Fibroblast of skin of left biceps (primary cell): ENCODE measurements at places on chromosomes 16 and 17.

DNA sequence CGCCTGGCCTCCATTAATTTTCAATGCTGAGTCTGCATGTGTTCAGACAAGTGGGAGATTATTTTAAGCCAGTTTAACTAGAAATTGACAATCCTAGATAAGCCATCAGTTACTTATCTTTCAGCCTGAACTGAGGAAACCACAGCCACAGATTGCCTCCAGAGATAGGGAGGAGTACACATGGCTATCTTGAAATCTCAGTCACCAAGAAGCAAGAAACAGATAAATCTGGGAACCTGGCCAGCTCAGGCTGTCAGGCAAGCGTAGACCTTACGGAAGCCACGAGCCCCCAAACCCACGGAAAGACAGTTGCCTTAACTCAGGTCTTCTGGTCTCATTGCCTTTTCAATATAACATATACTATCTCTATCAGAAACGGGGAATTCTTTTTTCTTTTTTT is 2.0 kb upstream of the GLG1 start:
- no peak for DNase-seq

DNA sequence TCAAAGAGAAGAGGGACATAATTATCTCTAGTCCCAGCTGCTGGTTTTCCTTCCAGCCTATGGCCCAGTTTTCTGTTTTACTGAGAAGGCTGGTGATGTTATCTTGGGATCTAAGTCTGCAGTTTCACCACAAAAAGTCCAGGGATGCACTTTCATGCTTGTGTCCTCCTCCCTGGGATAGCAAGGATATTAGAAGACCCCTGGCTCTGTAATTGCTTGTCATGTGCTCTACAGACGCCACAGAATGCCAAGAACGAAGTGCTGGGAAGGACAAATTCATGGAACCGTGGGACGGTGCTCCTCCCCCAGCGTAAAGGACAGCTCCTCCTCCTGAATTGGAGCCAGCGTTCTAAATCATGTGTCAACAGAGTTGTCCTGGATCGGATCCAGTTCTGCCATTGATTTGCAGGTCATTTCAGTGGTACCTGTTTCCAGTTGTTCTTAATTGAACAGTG is 8.6 kb downstream of the MAPT start:
- DNase-seq = no peak

DNA sequence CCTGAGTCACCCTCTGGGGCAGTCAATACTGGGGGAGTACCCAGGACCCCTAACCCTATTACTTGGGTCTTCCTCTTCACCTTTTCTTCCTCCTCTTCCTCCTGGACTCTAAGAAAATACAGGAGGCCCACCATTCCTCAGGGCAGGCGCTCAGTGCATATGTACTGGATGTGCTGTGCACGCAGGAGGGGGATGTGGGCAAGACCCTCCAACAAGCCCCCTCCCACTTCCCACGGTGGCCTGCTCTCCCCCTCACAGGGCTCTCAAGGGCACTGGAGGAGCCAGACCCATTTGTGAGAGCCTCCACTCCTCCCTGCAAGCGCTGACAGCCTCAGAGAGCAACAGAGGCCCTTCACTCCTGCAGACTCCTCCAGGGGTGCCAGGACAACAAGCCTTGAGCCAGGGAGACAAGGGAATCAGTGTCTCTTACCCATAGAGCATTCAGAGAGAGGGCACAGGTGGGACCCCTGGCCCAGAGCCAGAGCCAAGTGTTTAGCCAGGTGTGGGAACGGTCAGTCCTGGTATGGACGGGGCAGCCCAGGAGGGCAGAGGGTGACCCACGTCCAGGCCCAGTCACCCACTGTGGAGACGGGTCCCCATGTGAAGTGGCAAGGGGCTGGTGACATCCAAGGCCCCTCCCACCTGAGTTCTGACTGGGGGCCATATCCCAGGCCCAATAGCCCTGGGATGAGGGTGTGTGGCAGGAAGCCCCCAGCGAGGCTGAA is 27.3 kb upstream of the KSR1 start:
- DNase-seq = no peak

- no peak for DNase-seq
Measured at GRCh38 chr16:72910875-72911274, 137.1 kb downstream of the ZFHX3 start.

- no peak for DNase-seq
Measured at GRCh38 chr16:68309799-68310198, 947 bp downstream of the SLC7A6OS start.

DNA sequence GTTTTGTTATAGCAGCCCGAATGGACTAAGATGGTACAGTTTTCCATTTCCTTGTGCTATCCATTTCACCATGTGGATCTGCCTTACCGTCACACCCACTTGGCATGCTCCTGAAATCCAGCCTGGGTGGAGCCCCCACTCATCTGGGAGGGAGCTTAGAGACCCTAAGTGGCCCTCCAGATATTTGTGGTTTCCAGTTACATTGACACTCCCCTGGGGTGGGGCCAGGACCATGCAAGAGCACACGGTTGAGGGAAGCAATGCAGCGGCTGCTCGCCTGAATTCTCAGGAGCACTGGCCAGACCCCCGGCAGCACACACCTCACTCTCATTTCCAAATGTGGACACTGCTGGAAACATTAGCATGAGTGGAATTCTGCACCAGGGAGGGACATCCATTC is 231.1 kb downstream of the UTP18 start:
- no peak for DNase-seq

- no peak for DNase-seq
Measured at GRCh38 chr17:76274112-76274956, 9.2 kb downstream of the UBALD2 start.

- DNase-seq = no peak
Measured at GRCh38 chr17:34435182-34435928, 72.3 kb upstream of the CCL1 start.

GRCh38 chr16:253833-254232 is 19.2 kb downstream of the FAM234A start:
- no peak for DNase-seq

DNA sequence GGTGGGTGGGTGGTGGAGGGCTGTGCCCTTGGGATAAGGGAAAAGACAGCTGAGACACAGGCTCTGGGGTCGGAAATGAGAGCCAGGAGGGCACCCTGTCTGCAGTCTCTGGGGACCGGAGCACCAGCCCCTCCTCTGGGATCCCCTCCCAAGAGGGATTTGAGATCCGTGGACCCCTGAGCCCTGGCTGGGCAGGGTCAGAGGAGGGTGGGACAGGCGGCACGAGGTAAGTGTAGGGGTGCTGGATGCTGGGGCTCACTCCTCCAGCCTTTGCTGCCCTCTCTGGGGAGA is 425 bp downstream of the SGSH start:
- no peak for DNase-seq

- no peak for DNase-seq
Measured at GRCh38 chr17:82577300-82577699, 57.8 kb downstream of the FOXK2 start.

DNA sequence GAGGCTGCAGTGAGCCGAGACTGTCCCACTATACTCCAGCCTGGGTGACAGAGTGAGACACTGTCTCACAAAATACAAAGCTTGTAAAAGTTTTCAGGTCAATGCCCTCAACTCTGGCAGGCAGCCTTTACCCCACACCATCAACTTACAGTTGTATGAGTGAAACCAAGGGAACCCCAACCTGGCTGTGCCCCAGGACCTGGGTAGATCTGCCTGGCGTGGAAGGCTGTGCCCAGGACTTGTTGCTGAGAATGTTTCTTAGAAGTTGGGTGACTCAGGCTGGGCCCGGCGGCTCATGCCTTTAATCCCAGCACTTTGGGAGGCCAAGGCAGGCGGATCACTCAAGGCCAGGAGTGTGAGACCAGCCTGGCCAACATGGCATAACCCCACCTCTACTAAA is 7.8 kb downstream of the CES3 start:
- DNase-seq = no peak

DNA sequence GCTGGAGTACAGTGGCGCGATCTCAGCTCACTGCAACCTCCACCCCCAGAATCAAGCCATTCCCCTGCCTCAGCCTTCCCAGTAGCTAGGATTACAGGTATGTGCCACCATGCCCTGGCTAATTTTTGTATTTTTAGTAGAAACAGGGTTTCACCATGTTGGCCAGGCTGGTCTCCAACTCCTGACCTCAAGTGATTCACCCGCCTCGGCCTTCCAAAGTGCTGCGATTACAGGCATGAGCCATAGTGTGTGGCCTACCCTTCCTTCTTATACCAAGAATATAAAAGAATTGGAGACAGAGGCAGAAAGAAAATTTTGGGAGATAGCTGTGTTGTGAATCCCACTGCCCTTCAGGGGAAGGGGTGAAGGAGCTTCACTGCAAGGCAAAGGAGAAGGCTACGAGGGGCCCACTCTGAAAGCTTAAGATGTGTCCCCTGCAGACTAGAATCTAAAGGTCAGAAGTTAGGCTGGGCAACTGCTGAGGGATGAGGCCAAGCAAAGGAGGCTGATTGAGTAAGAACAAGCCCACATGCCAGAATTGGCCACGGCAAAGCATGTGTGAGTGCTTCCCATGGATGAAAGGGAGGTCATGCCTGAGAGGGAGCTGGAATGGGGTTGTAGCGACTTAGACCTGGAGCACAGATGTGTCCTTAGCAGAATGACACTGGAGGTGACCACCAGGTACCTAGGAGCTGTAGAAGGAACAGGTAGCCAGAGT is 8.4 kb upstream of the CRYBA1 start:
- no peak for DNase-seq

DNA sequence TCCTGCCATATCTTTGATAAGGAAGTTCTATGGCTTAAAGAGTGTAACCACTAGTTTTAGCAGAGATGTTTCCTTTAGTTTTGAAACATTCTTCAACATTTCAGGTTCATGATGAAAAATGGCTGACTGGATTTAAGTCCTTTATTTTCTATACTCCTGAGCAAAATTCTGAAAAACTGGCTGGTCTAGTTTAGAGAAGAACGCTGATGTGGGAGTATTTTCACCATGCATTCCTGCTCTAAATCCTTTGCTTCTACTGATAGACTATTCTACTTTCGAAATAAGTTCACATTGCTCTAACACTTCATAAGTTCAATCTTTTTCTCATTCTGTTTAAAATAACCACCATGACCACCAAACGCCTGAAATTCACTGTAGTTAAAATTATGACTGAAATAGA is 281.9 kb downstream of the FTO start:
- no peak for DNase-seq

DNA sequence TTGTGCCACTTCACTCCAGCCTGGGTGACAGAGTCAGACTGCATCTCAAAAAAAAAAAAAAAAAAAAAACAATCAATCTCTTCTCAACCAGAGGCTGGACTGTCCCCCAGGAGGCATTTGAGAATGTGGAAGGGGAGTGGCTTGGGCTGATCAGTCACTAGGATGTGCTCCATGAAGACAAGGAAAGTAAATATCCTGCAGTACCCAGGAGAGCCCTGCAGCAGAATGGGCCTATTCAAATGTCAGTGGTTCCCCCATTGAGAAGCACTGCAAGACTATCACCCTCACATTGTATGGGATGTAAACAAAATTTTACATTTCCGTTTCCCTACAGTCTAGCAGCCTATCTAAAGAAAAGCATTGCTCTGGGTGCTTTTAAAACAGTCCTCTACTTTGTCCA is 70.3 kb downstream of the DNAH9 start:
- DNase-seq = no peak

GRCh38 chr16:54334208-54334607 is 47.6 kb upstream of the IRX3 start:
- no peak for DNase-seq

DNA sequence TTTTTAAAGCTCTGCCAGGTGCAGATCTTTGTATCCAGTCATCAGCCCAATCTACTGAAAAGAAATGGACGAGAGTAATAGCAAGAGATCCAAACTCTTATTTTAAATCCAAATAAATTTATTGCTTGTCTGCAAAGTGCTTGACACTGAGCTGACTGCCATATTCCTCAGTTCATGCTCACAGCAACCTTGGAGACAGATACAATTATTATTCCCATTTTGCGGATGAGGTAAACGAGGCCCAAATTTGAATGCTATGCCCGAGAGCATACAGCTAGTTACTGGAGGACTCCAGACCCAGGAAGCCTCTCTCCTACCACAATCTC is 620 bp downstream of the NOB1 start:
- no peak for DNase-seq

- DNase-seq = peak; percentile 83
Measured at GRCh38 chr16:3938843-3939624, 58.5 kb upstream of the CREBBP start.

GRCh38 chr17:28961391-28961790 is 10.1 kb upstream of the PHF12 start:
- DNase-seq = no peak

- DNase-seq = peak; percentile 33
Measured at GRCh38 chr16:4016658-4017057, 99.6 kb downstream of the ADCY9 start.
